Activated T-helper 1 cell treated with anti-CD3 and anti-CD28 coated beads, Interleukin-12 subunit alpha, Interleukin-12 subunit beta, Interleukin-2, Interleukin-4 antibody, amounts not matched to agents 30 ng/mL and 10 ng/mL and 1 ng/mL, durations not matched to agents 14 hours and 24 hours and 36 hours (primary cell): ENCODE measurements at places on chromosomes 7 and 10.
A peak's percentile ranks its signal among the peaks of the same experiment; 100 is the strongest.

DNA sequence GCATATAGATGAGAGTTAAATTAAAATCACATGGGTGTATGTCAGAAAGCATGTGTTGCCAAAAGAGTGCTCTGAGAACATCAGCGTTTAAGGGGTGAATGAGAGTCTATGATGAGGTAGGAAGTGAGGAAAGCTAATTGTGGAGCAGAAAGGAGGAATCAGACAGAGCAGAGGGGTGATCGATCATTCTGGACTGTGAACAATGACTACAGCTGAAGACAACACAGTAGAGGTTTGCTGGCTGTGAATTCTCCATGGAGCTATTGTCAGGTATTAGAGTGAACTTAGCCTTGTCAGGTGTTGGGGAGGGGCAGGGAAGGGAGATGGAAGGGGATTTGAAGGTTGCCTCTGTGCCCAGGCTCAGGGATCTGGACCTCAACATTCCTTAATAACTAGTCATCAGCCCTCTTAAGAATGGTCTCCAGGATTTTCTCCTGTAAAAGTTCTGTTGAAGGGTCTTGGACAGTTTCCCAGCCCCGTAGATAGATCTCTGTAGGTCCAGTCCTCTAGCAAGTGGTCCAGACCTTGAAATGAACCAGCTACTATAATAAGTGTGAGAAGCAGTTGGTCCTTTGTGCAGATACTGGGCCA, 57.1 kb downstream of the KIF5B start:
- H3K4me3 ChIP-seq: no peak overlapping the region
- no peak for DNase-seq
- H3K27ac ChIP-seq: no peak overlapping the region
- H3K27me3 ChIP-seq: no peaks in the 10 kb centered on the region

GRCh38 chr7:158683541-158683940, 21.1 kb downstream of the NCAPG2 start:
- DNase-seq: no peak
- no peak overlapping the region for H3K27ac ChIP-seq
- no peaks in the 10 kb centered on the region for H3K27me3 ChIP-seq
- H3K4me1 ChIP-seq: peaks cover 5% of the 10 kb centered on the region
- peaks cover 43% of the 10 kb centered on the region for H3K36me3 ChIP-seq

GRCh38 chr10:91422915-91423314, 12.8 kb downstream of the HECTD2 start:
- no peak overlapping the region for H3K4me3 ChIP-seq
- H3K27ac ChIP-seq: no peak overlapping the region
- no peak for DNase-seq
- H3K36me3 ChIP-seq: no peaks in the 10 kb centered on the region
- peaks cover 23% of the 10 kb centered on the region for H3K4me1 ChIP-seq

GRCh38 chr10:8037941-8038894, 16.3 kb upstream of the GATA3 start:
- H3K27me3 ChIP-seq: peaks cover 74% of the 10 kb centered on the region
- peaks cover 39% of the 10 kb centered on the region for H3K4me1 ChIP-seq
- no peak overlapping the region for H3K4me3 ChIP-seq
- peak overlapping the region; percentile 56 for H3K27ac ChIP-seq
- peaks cover 8% of the 10 kb centered on the region for H3K36me3 ChIP-seq

GRCh38 chr10:69624245-69624786, 5.7 kb upstream of the FAM241B start:
- peaks cover 15% of the 10 kb centered on the region for H3K4me1 ChIP-seq
- H3K36me3 ChIP-seq: no peaks in the 10 kb centered on the region
- no peak for DNase-seq
- H3K27me3 ChIP-seq: peaks cover 5% of the 10 kb centered on the region

- H3K36me3 ChIP-seq: no peaks in the 10 kb centered on the region
- H3K27ac ChIP-seq: no peak overlapping the region
- no peaks in the 10 kb centered on the region for H3K27me3 ChIP-seq
These were observed 758.0 kb downstream of the TYW1 start for GRCh38 chr7:67754651-67755050.

GRCh38 chr10:89576696-89577095, 41.3 kb upstream of the SLC16A12 start:
- peaks cover 7% of the 10 kb centered on the region for H3K27me3 ChIP-seq
- H3K4me1 ChIP-seq: no peaks in the 10 kb centered on the region
- H3K36me3 ChIP-seq: peaks cover 1% of the 10 kb centered on the region
- no peak overlapping the region for H3K27ac ChIP-seq
- H3K4me3 ChIP-seq: no peak overlapping the region

GRCh38 chr10:60575105-60575504, 185.4 kb upstream of the ANK3 start:
- DNase-seq: no peak
- peaks cover 60% of the 10 kb centered on the region for H3K4me1 ChIP-seq
- no peaks in the 10 kb centered on the region for H3K27me3 ChIP-seq

GRCh38 chr10:43971981-43972380, 323.3 kb upstream of the ZNF32 start:
- H3K36me3 ChIP-seq: no peaks in the 10 kb centered on the region
- H3K27me3 ChIP-seq: peaks cover 6% of the 10 kb centered on the region
- no peak overlapping the region for H3K4me3 ChIP-seq
- no peak overlapping the region for H3K27ac ChIP-seq

GRCh38 chr10:24862589-24862988, 89.8 kb downstream of the PRTFDC1 start:
- peaks cover 1% of the 10 kb centered on the region for H3K36me3 ChIP-seq
- peaks cover 2% of the 10 kb centered on the region for H3K27me3 ChIP-seq
- no peak overlapping the region for H3K27ac ChIP-seq
- H3K4me3 ChIP-seq: no peak overlapping the region

DNA sequence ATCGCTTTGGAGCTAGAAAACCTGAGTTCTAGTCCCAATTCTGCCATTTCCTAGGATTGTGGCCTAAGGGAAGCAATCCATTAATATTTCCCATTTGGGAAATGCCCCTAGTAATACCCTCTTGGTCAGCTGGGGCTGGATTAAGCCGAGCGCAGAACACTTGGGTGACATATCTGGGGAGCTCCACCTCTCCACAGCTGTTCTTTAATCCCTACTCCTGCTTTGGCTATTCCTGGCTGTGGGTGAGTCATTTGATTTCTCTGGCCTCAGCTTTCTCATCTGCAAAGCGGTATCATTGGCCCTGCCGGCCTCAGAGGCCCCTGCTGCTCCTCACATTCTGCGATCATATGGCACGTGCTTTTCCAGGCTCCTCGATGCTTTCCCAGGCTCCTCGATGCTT, 108.3 kb downstream of the BUB3 start:
- no peak overlapping the region for H3K4me3 ChIP-seq
- no peaks in the 10 kb centered on the region for H3K4me1 ChIP-seq
- H3K36me3 ChIP-seq: no peaks in the 10 kb centered on the region
- H3K27ac ChIP-seq: no peak overlapping the region
- no peak for DNase-seq
- peaks cover 5% of the 10 kb centered on the region for H3K27me3 ChIP-seq
